ENCODE measurements at places on chromosomes 1 and 21.

DNA sequence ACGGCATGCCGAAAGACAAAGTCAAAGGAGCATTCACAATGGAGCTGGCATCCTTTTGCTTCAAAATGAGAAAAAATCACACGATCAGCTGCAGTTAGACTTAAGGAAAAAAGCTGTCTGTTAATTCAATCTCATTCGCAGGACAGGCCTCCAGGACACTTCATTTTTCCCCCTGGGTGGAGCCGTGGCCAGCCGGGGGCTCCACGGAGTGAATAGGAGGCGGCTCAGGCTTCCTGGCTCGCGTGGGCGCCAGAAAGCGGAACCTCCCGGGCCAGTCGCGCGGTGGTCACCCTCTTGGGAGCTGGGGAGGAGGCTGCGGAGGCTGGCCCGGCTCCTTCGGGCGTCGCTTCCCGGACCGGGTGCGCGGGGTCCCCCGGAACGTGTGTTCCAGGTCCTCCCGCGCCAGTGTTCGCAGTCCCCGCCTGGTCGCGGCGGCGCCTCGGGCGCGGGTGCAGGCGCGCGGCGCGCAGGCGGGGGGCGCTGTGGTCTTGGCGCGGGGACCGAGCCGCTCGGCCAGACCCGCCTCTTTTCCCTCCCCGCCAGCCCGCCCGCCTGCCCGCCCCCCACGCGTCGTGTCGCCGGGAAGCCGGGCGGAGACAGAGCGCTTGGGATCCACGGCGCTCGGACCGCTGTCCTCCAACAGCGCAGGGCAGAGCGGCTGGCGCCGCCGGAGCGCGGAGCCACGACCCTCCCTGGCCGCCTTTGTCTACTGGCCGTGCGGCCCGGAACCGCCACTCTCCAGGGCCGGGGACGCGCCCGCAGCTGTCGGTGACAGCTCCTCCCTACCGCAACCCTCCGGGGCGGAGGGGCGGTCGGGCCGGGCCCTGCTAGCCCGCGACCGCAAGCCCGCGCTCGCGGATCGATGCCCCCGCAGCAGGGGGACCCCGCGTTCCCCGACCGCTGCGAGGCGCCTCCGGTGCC, at the start of gene RHOU:
Gene RHOU, plus strand, starts transcription at position 599 of the 921 bp plus-strand sequence. Its CDS starts 264 bp downstream, at position 863.
- peak; percentile 61 for DNase-seq

GRCh38 chr1:219292341-219292740, 118.7 kb downstream of the LYPLAL1 start:
- no peak for DNase-seq

- DNase-seq = no peak
Measured at GRCh38 chr1:216690603-216691002, 32.6 kb downstream of the ESRRG start.

GRCh38 chr21:46095083-46095719, 2.7 kb upstream of the COL6A2 start:
- no peak for DNase-seq

DNA sequence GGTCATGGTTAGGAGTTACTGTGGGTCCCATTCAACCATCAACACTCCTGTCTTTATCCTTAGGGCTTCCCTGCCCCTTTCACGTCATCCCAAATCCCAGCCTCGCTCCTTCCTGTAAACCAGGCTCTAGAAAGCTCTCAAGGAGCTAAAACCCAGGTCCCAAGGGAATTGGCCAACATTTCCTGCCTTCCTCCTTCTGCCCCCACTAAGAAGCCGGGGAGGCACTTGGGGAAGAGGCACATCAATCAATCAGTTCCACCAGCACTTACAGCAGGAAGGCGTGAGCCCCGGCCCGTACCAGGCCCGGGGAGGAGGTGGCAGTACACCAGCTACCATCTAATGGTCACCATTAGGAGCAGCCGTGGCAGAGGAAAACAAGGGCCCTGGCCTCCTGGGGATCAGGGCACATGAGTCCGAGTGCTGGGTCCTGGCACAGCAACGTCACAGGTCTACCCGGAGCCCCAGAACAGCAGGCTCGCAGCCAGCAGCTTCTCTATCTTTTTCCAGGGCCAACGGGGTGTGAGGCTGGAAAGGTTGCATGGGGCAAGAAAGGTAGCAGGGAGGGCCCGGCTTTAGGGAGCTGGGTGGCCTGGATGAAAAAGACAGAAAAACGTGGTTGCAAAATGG, 108.6 kb downstream of the CASZ1 start:
- peak; percentile 68 for DNase-seq

DNA sequence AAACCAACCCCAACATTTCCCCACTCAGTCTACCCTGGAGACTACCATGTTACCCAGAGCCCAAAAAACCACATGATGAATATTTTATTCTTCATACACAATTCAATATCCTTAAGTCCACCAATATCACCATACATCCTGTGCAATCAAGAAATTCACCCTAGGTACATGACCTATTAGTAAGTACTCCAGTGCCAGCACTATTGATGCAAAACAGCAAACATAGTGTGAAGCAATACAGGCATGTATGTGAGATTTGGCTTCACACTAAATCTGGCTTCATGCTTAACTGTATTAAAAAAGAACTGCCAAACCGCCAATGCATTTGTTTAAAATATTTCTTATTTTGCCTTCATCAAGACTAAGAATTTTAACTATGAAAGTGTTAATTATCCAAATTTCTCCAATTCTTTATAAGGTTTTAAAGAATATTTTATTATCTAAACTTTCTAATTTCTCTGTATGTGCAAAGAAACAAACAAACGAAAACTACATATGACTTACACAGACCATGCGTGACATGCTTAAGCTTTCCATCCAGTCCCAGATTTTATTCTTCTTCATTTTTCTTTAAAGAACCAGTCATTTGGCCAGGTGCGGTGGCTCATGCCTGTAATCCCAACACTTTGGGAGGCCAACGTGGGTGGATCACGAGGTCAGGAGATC, 22.4 kb upstream of the TMEM125 start:
- DNase-seq = no peak

GRCh38 chr1:227321035-227321434, 2.7 kb upstream of the CDC42BPA start:
- DNase-seq = no peak

DNA sequence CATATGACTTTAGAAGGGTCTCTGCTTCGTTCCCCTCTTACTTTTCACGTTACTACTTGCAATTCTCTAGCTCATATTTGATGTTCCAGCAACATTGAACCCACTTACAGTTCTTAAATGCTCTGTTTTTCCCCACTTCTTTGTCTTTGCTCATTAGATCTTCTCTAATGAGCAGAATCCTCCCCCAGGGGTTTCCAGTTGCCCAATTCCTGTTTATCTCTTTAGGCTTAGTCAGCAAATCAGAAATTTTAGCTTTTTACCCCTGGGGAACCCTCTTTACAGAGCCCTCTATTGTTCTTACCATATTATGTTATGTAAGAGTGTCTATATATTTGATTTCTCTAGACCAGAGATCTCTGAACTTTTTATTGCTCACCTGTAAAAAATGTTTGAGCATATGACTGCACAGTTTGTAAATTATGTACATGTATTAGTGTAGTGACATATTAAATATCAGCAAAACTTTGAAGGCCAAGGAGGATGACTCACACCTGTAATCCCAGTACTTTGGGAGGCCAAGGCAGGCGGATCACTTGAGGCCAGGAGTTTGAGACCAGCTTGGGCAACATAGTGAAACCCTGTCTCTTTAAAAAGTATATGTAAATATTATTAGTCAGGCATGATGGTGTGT, 71.4 kb downstream of the FNBP1L start:
- peak; percentile 14 for DNase-seq

GRCh38 chr1:192973988-192974387, 85.2 kb downstream of the UCHL5 start:
- no peak for DNase-seq

GRCh38 chr1:173635116-173635515, at the start of gene TEX50:
TEX50 (plus strand) TSS chr1:173635338; CDS start chr1:173635522, 184 bp downstream.
- no peak for DNase-seq

- DNase-seq = peak; percentile 33
Measured at GRCh38 chr1:17826165-17826488, 71.0 kb downstream of the ACTL8 start.
